Activated CD8-positive, alpha-beta memory T cell treated with anti-CD3 and anti-CD28 coated beads for 4 hours (primary cell): ENCODE measurements at places on chromosomes 7 and 10.

GRCh38 chr7:116028787-116029186 is 1.8 kb downstream of the TFEC start:
- DNase-seq: no peak

DNA sequence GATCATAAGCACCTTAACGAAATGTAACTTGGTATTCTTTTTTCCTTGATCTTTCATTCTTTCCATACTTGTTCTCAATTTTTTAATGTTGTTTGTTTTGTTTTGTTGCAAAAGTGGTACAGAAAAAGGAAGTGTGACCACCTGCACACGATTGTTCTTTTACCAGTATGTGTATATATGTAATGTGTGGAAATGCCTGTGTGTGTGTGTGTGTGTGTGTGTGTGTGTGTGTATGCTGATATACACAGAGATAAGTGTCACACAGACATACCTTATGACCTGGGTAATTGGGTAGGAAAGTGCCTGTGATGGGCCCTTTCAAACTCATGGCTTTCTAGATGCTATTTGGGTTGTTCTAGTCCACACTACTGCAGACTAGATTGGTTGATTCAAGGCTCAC is 14.0 kb downstream of the INHBA start:
- no peak for DNase-seq

GRCh38 chr7:98352621-98353020 is 48.3 kb downstream of the BAIAP2L1 start:
- no peak for DNase-seq

- peak; percentile 13 for DNase-seq
Observed at GRCh38 chr7:134750083-134751062, 29.1 kb upstream of the CALD1 start.

GRCh38 chr10:66591865-66592264 is 334.0 kb upstream of the LRRTM3 start:
- DNase-seq: no peak

- no peak for DNase-seq
Observed at GRCh38 chr7:140506788-140507464, 27.6 kb upstream of the MKRN1 start.

DNA sequence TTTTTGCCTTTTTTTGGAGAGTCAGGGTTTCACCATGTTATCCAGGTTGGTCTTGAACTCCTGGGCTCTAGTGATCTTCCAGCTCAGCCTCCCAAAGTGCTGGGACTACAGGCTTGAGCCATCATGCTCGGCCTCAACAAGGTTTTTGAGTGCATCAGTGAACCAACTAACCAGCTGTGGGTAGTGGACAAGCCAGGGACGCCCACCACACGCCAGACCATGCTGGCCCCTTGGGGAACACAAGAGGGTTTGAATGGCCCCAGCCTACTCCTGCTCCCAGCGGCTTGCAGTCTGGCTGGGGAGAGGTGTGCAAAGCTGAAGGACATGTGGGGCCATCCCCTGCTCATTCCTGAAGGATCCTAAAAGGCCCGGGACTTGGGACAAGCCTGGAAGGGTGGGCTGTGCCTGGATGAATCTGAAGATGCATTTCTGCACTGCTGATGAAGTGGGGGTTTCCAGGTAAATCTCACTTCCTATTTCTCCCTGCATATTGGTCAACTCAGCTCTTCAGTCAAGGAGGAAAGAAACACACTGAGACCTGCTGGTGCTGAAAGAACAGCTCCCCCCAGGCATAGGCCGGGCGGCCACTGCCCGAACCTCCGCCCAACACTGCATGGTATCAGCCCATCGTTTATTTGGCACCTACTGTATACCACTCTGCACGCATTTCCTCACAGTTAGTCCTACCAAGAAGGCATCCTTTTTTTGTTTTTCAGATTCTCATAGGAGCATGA is 6.9 kb downstream of the MMD2 start:
- DNase-seq: no peak

- peak; percentile 6 for DNase-seq
Observed at GRCh38 chr10:31353574-31353973, 34.6 kb downstream of the ZEB1 start.

- DNase-seq: no peak
Observed at GRCh38 chr7:39186131-39186530, 208.4 kb downstream of the POU6F2 start.

DNA sequence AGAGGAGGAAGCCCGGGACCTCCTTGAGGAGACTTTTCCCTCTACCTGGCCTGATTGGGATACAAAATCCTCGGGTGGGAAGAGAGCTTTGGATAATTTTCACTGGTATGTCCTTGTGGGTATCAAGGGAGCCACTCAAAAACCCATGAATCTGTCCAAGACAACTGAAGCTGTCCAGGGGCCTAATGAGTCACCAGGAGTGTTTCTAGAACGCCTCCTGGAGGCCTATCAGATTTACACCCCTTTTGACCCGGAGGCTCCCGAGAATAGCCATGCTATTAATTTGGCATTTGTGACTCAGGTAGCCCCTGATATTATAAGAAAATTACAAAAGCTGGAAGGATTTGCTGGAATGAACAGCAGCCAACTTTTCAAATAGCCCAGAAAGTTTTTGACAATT is 38.6 kb downstream of the ZNF25 start:
- no peak for DNase-seq

- DNase-seq: no peak
Observed at GRCh38 chr7:123579416-123579815, 21.8 kb upstream of the NDUFA5 start.

- DNase-seq: no peak
Observed at GRCh38 chr10:91536111-91536510, 96.8 kb downstream of the PPP1R3C start.

DNA sequence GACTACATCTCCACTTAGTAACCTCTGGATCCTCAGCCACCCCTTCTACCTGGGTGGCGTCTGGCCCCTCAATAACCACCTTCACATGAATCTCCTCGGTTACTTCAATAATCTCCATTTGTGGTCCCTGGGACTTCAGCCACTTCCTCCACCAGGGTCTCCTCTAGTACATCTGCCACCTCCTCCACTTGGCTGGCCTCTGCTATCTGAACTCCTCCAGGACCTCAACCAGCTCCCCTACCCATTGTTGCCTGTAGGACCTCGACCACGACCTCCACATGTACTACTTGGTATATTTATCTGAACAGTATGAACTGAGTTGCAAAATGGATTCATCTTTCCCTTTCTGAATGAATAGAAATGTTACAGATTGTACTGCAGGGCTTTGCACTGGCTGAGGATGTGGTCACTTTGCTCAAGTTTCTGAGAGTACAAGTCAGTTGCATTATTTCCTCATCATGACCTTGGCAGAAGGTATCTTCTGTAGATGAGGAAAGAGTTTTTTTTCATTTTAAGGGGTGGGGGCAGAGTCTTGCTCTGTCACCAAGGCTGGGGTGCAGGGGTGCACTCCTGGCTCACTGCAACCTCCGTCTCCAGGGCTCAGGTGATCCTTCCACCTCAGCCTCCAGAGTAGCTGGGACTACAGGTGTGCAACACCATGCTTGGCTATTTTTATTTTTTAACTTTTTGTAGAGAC is 36.0 kb downstream of the MAT1A start:
- DNase-seq: no peak

GRCh38 chr7:132269718-132270117 is 306.6 kb downstream of the PLXNA4 start:
- DNase-seq: no peak
